Activated CD4-positive, alpha-beta T cell treated with anti-CD3 and anti-CD28 coated beads for 4 hours (primary cell): ENCODE measurements at places on chromosomes 11 and 22.

DNA sequence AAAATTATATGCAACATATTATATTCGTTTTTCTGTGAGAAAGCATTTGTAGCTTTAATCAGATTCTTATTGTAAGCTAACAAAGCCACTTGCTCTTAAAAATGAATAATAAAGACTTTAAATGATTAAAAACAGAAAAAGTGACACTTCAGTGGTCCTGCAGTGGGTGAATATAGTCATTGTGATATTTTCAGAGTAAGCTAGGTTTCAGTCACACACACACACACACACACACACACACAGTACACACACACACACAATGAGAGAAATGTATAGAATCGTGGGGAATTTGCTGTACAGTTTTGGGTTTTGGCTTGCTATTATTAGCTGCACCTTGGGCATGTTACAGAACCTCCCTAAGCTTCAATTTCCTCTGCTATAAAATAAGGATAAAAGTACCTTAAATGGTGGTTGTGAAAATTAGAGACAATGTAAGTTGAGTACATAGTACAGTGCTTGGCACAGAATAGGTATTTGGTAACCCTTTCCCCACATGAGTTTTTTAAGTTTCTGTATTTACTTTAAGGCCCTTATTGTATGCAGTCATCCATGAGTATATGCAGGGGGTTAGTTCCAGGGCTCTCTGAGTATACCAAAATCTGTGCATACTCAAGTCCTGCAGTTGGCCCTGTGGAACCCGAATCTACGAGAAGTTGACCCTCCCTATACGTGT, 39.8 kb downstream of the CSTPP1 start:
- no peak for DNase-seq

DNA sequence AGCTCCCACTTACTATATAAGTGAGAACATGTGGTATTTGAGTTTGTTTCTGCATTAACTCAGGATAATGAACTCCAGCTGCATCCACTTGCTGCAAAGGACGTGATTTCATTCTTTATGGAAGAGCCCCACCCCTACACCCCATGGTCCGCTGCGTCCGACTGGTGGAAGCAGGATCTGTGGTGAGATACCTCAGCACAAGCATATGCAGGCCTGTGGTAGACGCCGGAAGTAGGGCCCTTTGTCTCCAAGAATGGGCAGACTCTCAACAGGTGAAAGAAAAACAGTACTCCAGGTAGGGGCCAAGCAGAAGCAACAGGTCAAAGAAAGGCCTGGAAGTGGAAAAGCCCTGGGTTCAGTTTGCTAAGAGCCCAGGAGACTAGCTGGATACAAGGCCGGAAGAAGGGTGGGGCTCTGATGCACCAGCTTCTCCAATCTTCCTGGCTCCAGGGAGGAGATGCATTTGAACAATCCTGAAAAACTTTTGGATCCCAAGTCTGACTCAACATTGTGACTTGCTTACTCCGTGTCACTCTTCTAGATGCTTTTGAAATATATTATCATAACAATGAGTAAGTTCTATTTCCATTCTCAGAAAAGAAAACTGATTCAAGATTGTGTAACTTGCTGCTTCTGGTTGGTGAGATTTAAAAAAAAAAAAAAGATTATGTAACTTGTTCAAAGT, 30.4 kb downstream of the NEAT1 start:
- no peak for DNase-seq

- DNase-seq: no peak
Measured at GRCh38 chr11:69862797-69863543, 43.8 kb upstream of the FGF3 start.

GRCh38 chr11:68457898-68458249, 2.7 kb upstream of the PPP6R3 start:
- no peak for DNase-seq

- DNase-seq: no peak
Measured at GRCh38 chr11:95750101-95750500, 39.5 kb downstream of the FAM76B start.

- DNase-seq: no peak
Measured at GRCh38 chr22:46171940-46172339, 21.6 kb downstream of the PPARA start.

DNA sequence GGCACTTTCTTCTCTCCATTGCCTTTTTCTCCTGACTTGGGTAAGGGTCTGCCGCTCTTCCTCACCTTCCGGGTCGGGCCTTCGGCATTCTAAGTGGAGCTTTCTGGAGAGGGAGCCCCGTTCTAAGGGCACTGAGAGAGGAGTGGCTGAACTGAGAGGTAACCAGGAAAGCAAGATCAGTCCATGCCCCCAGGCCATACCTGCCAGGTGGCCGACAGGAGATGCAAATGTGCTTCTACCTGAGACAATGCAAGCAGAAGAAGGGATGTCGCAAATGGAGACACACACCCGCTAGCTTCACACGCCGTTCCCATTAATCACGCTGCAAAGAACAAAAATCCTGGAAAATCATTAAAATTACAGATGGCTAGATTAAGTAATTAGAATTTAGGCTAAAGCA, 156.4 kb upstream of the TBCEL start:
- no peak for DNase-seq

GRCh38 chr11:110337570-110338193, 41.3 kb upstream of the RDX start:
- DNase-seq: peak; percentile 6

- no peak for DNase-seq
Measured at GRCh38 chr11:126874276-126874675, 126.3 kb downstream of the KIRREL3 start.

- no peak for DNase-seq
Measured at GRCh38 chr11:91776655-91777054, 448.0 kb upstream of the FAT3 start.

DNA sequence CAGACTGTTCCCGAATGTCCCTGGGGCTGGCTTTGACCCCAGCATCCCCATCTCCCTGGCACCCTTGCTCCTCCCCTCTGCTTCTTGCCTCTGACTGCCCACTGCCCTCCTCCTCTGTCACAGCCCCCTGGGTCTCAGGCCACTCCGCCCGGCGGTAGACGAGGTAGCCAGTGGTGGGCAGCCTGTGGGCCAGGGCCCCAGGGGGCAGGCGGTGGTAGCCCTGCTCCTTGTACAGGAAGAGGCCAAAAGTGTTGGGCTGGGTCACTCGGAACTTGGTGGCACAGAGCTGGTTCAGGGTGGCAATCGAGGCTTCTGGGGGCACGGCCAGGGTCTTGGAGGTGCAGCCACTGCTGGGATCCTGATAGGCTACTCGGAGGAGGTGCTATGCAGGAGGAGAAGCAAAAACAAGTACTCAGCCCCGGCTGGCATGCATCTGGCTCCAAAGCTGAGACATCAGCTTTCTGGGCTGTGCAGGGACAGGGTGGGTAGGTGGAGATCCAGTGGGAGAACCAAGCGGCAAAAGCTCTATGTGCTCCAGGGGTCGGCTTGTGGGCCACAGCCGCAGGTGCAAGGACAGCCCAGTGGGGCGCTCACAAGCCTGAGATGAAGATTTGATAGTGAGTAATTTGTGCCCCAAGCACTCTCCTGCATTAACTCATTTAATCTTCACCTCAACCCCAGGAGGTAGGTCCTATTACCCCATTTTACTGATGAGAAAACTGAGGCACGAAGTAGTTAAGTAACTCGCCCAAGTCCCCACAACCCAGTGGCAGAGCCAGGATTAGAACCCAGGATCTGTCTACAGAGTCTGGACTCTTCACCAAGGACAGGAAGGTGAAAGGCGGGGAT, 3.6 kb downstream of the RIN1 start:
- no peak for DNase-seq

- no peak for DNase-seq
Measured at GRCh38 chr11:112877581-112877980, 83.6 kb upstream of the NCAM1 start.

- no peak for DNase-seq
Measured at GRCh38 chr11:88313441-88313840, 24.1 kb downstream of the CTSC start.
